CD4-positive, alpha-beta T cell treated with Interleukin-6 for 4 hours (primary cell): ENCODE measurements at places on chromosomes 3 and 15.

GRCh38 chr3:194985031-194985578, 285.9 kb downstream of the XXYLT1 start:
- DNase-seq, result no peak

DNA sequence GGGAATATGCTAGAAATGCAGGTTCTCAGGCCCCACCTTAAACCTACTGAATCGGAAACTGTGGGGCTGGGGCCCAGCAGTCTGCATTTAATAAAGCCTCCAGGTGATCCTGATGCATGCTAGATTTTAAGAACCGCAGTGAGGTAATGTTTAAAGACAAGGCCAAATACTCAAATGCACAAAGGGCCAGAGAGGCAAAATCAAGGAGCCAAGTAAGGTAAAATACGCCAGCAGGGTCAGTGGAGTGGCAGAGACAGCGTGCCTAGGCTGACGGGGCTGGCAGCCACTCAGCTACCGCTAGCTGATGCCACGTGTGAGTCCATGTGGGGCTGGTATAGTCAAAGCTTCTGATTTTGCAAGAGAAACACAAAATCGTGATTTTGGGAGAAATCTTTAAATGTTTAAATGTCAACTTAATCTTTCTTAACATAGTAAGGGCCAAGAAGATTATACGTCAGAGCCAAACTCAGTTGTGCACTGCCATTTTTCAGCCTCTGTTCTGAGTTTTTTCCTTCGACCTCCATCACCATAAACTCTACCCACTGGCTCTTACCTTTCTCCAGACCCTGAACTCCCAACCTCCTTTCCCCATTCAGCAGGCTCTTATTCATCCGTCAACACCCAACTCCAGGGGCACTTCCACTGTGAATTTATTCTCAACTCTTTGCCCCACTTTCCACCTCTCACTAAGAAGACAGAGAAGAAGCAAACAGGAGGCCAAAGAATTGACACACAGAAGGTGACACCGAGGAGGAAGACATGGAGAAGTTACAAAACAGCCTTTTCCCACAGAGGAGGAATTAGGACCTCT, 136.6 kb upstream of the RAD18 start:
- DNase-seq, result no peak

GRCh38 chr15:58452775-58453174, 21.0 kb downstream of the LIPC start:
- DNase-seq, result no peak

GRCh38 chr3:84082726-84083125, 876.1 kb upstream of the CADM2 start:
- DNase-seq, result no peak

- no peak for DNase-seq
These were observed 17.8 kb downstream of the LRIG1 start for GRCh38 chr3:66483006-66483405.

DNA sequence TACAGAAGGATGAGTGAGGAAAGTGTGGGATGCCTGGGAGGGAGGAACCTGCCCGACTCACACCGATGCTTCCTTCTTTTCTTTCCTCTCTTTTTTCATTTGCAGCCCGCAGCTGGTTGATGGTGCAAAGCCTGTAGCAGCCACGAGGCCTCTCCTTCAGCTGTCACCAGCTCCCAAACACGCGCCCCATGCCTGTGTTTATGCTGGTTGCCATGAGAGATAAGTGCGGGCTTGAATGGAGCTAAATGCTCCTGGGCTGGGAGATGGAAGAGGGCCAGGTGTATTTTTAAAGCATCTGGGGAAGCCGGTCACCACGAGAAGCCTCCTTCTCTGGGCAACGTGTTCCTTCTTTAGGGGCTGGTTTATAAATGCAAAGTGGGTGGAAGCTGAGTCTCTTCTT, 9.3 kb downstream of the COLQ start:
- DNase-seq, result no peak

- no peak for DNase-seq
These were observed 57.2 kb upstream of the TOPAZ1 start for GRCh38 chr3:44184319-44184953.

- DNase-seq, result no peak
These were observed 658 bp downstream of the EOGT start for GRCh38 chr3:69012800-69013252.

GRCh38 chr3:52243791-52244628, 1.5 kb upstream of the PPM1M start:
- DNase-seq, result peak; percentile 50

- no peak for DNase-seq
These were observed 357.5 kb upstream of the CADM2 start for GRCh38 chr3:84601303-84601702.

GRCh38 chr3:138875754-138876664, 41.3 kb upstream of the PIK3CB start:
- no peak for DNase-seq

DNA sequence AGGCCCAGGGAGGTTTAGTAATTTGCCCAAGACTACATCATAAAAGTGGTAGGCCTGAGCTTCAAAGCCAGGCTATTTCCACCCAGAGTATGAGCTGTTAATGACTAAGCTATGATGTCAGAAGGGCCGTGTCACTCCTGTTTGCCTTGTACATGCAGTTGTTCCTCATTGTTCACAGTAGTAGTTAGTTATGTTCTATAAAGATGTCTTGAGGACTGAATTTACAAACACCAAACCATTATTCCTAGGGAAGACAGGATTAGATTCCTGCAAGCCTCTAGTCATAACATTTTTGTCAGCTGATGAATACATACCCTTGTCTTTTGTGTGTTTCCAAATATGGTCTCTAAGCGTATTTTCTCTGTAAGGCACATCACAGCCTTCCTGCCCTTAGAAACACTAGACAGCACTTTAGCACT, 20.9 kb upstream of the LARS2 start:
- DNase-seq, result no peak

DNA sequence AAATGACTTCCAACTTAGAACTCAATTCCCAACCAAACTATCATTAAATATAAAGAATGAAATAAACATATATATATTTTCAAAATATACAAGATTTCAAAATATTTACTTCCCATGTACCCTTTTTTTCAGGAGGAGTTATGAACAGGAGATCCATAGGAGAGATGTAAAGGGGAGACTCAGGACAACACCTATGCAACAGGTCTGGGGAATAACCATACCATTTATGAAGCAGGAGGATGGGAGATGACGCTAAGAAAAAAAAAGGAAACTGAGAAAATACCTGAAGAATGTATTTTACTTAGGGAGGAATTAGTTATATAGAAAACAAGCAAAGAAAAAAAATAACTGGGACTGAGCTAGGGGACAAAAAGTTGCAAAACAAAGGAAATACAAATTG, 23.8 kb downstream of the INTS14 start:
- DNase-seq, result no peak

GRCh38 chr3:40088527-40089170, 220.9 kb upstream of the EIF1B start:
- DNase-seq, result no peak

DNA sequence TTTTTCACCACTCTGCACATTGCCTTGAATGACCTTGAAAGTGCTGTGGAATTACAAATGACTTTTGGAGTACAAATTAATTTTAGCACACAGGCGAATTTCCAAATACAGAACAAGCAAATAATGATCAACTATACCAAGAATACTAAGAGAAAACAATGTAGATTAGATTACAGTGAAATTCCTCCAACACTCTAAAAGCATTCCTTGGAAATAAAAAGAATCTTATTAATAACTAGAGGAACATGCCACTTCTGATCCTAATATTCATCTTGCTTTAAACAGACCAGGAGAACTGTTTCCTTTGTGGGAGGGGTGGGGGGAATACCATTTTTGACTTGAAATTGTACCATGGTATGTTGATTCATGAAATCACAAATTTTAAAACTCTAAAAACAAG, 167.5 kb downstream of the SUCLG2 start:
- DNase-seq, result no peak

- no peak for DNase-seq
These were observed 234.4 kb upstream of the ADAMTS9 start for GRCh38 chr3:64922213-64922612.

GRCh38 chr3:127908202-127908601, 6.8 kb upstream of the KBTBD12 start:
- DNase-seq, result no peak

DNA sequence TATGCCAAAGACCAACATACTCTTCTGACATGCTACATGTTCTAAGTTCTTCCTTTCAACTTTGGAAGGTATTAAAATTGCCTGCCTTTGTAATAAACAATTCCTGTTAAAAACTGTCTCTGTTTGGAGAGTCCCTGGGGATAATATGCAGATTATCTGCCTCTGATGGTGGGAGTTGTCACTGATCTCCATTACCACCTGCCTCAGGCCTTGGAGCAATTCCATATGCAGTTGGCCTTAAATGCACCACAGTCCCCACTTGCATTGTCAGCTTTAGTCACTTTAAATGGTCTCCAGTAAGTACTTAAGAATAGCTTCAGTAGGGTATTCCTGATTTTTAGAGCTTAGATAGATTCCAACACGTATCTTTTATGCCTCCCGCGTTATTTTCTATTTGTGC, 121.1 kb upstream of the GOLIM4 start:
- DNase-seq, result no peak

- DNase-seq, result no peak
These were observed 344.7 kb upstream of the TPRG1 start for GRCh38 chr3:188827103-188827502.

- DNase-seq, result no peak
These were observed 844 bp upstream of the UQCC5 start for GRCh38 chr3:52535411-52536111.

DNA sequence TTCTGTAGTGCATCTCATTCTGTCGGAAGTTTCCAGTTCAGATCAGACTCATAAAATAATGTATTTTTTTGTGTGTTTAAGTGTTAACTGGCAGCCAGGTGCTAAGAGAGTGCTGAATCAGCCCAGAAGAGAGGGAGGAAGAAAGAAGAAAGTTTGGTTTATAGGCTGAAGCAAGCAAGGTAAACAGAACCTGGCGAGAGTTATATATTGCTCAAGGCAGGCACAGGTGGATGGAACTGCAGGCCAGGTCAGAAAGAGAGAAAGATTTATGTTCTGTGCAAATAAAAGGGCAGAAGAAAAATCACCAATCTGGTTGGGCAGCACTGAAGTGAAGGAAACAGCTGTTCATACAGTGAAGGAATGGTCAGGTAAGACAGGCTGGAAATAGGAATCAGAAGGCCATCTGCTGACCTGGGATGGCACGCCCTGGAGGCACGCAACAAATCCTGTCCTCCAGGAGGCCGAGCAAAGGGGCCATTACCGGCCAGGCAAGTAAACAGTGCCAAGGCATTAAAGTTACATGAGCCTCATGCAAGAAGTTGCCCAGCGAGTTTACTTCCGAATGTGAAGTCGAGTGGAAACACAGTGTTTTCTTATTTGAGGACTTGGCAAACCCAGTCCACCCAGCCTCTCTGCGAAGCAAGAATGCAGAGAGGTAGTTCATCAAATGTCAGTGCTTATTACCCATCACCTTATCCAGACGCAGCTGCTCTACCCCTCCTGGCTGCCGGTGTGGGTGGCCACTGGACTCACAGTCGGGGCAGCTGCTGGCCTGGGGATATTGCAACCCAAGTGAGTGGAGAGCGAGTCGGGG, 309.8 kb downstream of the VPS13C start:
- no peak for DNase-seq

- DNase-seq, result no peak
These were observed 5.6 kb upstream of the ISLR start for GRCh38 chr15:74167891-74168331.

- DNase-seq, result no peak
These were observed 71.2 kb downstream of the CYP19A1 start for GRCh38 chr15:51267051-51267702.

GRCh38 chr15:56927816-56928215, 9.4 kb downstream of the TCF12 start:
- no peak for DNase-seq

DNA sequence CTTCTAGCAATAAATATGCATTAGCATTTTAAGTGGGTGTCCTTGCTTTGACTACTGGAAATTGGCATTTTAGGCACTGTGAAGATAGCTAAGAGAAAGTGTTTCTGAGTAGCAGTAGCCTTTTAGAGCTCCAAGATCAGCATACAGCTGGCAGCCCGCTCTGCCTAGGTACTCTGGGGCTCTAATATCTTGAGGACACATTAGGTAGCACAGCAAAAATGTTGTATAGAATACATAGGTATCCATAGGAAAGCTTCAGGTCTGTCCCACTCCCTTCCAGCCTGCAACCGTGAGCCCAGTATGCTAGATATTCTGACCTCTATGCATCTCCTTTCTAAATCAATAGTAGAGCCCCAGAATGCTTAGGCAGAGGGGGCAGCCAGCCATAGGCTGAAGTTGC, 670.5 kb downstream of the NLGN1 start:
- no peak for DNase-seq

- no peak for DNase-seq
These were observed 204.9 kb upstream of the LINGO1 start for GRCh38 chr15:77837649-77838025.

DNA sequence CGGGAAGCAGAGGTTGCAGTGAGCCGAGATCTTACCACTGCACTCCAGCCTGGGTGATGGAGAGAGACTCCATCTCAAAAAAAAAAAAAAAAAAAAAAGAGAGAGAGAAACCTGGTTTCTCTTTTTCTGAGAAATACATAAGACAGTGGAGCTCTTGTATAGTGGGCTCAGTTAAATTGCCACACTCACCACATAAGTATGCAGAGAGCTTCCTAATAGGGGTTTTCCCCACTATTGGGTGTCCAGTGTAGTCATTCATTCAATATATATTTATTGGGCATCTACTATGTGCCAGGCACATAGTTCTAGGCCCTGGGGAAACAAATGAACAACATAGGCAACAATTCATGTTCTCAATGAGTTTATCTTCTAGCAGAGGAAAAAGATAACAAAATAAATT, 48.9 kb upstream of the FMN1 start:
- no peak for DNase-seq

DNA sequence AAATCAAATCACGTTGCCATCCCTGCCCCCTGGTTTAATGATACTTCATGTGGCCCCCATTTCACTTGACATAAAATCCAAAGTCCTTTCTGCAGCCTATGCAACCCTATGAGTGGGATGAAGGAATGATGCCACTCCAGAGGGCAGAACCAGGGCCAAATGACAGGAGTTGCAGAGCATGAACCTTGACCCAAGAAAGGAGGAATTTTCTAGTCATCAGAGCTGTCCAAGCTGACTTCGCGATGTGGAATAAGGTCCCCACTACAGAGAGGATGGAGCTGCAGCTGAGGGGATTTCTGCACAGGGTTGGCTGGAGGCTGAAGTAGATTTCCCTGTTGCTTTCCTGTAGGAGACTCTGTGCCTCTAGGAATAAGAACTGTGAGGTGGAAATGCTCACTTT, 15.8 kb upstream of the EPHB3 start:
- DNase-seq, result no peak

DNA sequence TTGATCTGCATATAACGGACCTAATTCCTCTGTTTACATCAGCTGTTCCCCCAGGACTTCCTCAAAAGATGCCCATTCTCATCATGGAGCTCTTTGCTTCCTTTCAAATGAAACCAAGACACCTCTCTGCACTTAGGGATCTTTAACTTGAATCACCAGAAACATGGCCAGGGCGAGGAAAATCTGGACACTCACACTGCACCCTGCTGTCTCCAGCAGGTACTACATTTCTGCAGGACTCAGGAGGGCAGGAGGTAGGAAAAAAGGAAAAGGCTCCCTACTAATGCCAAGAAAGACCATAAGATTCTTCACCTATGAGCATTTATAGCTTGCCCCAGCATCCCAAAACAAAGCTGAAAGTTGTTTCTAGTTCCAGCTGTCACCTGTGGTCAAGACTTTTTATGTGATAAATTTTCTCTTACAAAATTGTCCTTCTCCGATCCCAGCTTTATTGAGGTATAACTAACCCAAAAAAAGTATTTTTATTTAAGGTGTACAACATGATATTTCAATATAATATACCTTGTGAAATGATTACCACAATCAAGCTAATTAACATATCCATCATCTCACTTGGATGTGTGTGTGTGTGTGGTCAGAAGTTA, 87.3 kb upstream of the C15orf61 start:
- peak; percentile 16 for DNase-seq

GRCh38 chr15:33646744-33647143, 321.6 kb upstream of the CHRM5 start:
- DNase-seq, result no peak
